Kidney epithelial cell (primary cell): ENCODE measurements at places on chromosomes 1 and 21.

DNA sequence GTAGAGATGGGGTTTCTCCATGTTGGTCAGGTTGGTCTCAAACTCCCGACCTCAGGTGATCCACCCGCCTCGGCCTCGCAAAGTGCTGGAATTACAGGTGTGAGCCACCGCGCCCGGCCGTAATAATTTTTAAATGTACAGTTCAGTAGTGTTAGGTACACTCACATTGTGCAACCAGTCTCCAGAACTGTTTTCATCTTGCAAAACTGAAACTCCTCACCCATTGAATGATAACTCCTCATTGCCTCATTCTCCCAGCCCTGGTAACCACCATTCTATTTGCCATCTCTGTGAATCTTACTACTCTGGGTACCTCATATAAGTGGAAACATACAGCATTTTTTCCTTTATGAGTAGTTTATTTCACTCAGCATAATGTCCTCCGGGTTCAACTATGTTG is 3.4 kb downstream of the NLRP3 start:
- DNase-seq = no peak

DNA sequence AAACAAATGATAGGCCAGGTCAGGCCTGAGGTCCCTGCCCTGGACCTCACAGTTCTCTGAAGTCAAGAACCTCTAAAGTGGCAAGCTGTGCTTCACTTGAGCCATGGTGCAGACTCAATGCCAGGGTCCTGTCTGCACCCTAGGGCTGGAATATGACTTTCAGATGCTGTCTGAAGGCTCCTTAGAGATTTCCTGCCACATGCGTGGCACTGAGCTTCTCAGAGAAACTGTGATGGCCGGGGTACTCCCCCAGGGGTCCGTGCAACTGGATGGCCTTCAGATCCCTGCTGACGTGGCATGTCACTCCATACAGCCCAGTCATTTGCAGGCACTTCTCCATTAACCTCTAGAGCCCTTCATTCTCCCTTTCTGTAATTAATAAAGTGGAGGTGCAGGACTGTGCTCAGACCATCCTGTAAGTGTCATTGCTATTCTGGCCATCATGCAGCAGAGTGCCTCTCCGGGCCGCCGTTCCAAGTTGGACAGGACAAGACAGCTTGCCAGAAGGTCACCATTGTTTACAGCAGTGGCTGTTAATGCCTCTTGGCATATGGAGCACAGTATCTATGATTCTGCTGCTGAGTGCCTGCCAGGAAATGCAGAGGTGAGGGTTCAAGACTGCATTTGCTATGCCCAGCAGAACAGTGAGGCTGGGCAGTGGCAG is 205.1 kb upstream of the COA6 start:
- no peak for DNase-seq

DNA sequence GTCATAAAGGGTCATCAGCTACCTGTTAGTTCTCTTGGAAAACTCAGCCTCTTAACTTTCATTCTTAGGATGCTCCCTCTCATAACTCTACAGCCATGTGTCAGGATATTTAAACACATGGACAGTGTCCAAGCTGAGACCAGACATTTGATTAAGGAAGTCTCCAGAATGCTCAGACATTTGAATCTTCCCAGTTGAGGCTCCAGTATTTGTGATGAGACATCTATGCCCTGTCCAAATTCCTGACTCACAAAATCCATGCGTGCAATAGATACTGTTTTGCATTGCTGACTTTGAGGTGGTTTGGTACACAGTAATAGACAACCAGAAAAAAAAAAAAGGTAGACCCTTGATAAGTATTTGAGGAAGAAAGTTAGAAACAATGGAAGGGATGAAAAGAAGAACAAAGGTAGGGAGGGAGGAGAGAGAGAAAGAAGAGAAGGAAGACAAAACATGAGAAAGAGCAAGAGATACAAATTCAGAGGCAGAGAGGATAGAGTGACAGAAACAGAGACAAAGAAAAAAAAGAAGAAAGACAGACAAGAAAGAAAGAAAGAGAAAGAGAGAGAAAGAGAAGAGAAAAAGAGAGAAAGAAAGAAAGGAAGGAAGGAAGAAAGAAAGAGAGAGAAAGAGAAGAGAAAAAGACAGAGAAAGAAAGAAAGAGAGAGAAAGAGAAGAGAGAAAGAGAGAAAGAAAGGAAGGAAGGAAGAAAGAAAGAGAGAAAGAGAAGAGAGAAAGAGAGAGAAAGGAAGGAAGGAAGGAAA is 275.5 kb upstream of the PRMT6 start:
- DNase-seq = no peak

DNA sequence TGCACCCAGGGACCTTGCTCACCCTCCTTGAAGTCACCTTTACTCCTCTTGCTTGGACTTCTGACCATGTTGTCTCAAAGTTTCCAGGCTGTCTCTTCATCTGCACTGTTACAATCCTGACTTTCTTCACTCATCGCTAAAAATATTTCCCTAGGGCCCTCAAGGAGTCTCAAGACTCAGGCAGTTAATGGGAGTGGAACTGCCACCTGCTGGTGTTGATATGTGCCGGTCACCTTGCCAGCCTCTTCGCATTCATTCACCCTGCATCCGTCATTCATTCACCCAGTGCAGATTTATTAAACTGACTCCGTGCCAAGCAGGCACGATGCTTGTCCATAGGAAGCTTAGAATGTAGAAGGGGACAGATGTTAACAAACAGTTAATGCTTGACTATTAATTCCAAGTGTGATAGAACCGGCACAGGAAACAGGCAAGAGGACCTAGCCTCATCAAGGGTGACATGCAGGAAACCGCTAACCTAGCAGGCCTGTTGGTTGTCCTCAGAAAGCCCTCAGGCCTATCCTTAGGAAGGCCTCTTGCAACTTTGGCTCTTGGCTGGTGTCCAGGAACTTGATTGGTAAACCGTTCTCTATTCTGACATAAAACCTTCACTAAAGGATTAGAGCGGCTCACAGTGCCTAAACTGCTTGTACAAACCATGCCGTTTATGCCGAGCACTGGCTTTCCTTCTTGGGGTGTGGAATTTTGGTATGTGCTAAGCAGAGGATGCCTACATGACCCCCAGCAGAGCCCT is 342.2 kb downstream of the CAMTA1 start:
- no peak for DNase-seq
